NCI-H1694 (cell line): ENCODE measurements at places on chromosomes 16 and 17.

- DNase-seq, result no peak
Observed at GRCh38 chr17:8100111-8100510, 12.6 kb upstream of the ALOX12B start.

DNA sequence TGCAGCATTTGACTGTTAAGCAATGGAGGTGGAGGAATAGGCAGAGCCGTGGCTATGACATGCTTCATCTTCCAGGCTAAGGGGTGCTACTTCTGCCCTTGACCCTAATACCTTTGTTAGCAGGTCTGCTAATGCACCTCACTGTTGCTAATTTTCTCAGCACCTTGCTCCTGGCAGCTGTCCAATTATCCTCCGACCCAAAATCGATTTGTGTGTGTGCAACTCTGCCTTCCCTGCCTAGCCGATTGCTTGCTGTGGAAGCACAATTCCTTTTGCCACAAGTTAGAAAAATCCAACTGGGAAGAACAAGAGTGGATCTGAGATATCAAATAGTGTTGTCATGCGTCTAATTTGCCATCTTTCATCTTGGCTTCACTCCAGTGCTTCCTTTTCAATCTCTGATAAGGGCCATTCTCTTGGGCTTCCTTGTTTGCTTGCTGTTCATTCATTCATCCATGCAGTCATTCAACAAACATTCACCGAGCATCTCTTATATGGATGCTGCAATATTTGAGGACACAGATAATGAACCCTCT, 422.8 kb downstream of the RBFOX1 start:
- no peak for DNase-seq

GRCh38 chr17:42472709-42473521, 14.2 kb downstream of the ATP6V0A1 start:
- no peak for DNase-seq

GRCh38 chr17:79081571-79082276, 7.1 kb downstream of the ENGASE start:
- no peak for DNase-seq

DNA sequence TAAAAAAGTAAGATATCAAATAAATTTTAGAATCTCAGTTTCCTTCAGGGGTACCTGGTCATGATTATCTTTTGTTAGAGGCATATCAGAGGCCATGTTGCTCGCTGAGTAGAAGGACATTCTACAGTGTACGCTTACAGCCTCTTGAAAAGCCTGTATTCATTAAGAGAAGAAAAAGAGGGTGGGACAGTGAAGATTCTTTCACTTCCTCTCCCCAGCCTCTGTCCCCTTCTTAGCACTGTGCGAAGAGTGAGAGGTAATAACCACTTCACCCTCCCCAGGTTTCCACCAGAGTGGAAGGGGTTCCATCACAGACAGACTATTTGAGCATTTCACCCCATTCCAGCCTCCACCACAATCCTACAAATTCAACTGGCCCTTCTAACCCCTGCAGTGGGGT, 4.8 kb upstream of the LPO start:
- no peak for DNase-seq

GRCh38 chr16:67086822-67087221, 22.9 kb upstream of the PHAF1 start:
- DNase-seq, result no peak

GRCh38 chr16:88538366-88539060, 31.7 kb upstream of the ZC3H18 start:
- no peak for DNase-seq

- no peak for DNase-seq
Observed at GRCh38 chr17:31388351-31388750, 3.1 kb upstream of the RAB11FIP4 start.

DNA sequence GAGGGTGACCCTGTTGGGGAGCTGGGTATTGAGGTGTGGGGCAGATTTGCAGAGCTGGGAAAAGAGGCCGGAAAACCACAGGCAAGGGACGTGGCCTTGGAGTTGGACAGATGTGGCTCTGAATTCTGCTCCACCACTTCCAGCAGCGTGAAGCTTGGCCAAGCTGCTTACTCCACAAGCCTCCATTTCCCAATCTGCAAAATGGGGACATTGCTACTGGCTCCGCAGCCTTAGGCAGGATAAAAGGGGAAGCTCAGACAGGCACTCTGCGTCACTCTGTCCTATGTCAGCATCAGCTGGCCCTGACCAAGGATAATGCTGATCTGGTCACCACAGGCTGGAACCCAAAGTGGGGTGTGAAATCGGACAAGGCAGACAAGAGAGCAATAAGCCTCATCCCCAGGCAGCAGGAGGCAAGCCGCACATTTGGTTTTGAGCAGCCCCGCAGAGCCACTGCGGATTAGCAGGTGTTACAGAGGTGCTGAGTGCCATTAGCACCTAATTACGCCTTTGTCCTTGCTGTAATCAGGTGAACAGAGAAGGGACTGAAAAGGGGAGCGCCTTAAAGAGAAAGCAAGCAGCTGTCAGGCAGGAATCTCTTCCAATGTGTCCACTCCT, 54.8 kb downstream of the SDK2 start:
- DNase-seq, result no peak

DNA sequence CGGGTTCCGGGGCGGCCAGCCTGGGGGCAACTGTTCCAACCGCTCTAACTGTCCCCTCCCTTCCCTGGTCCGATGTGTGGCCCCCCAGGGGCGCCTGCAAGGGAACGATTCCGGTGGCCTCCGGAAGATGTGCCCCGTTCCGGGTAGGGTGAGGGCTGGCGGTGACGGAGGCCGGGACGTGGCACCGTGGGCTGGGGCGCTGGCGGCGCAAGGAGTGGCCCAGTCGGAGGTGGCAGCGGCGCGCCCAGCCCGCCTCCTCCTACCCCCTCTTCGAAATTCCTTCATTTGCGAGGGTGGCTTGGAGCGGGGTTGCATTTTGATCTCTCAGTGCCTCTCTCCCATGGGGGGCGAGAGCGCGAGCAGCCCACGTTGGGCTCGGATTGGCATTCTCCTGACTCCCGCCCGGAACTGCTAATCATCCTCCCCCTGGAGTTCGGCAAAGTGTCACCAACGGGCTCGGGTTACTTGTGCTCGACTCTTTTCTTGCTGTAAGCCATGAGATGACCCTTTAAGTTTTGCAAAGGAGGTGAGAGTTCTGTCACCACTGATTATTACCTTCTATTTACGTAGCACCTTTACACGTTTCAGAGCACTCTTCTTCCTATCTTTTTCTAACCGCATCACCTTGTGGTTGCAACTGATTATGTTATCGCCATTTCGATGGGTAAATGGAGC, 622 bp downstream of the NDEL1 start:
- peak; percentile 4 for DNase-seq
